ENCODE measurements at places on chromosomes 3 and 15.

DNA sequence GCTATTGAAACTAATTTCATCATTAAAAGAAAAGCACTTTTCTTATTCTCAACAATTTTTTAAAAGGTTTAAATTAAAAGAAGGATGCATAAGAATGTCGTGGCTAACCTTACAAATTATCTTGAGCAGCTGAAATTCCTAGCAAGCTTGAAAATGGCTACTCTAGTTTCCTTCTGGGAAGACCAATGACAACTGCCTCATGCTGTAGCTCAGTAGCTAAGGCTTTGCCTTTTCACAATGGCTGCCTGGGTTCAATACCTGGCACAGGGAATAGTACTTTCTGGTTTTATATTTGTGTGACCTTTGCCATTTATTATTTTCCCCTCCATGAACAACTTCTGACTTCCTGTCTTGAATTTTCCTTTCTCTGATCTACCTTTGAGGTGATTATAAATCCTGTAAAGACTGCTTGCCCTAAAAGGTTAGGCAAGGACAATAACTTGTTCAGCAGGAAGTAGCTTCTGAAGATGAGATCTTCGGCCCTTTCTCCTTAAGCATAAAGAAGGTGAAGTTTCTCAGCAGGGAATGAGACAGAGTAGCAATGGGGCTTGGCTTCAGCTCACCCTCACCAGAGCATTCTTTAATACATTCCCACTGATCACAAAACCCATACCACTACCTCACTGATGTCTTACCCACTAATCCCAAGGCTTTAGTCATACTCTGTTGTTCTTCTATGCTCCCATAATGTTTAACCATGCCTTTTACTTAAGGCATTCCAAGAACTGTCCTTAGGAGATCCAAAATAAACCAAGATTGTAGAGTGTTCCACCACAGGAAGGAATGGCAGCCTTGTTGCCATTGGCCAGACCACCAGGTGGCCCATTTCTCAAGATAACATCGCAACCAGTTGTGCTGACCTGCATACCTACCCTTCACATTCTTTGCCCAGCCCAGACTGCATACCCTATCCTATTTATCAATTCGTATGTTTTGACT, 276.8 kb downstream of the ULK4 start:
- DNase-seq, result no peak

- no peak for DNase-seq
These were observed 35.3 kb downstream of the ABHD17C start for GRCh38 chr15:80730387-80730786.

DNA sequence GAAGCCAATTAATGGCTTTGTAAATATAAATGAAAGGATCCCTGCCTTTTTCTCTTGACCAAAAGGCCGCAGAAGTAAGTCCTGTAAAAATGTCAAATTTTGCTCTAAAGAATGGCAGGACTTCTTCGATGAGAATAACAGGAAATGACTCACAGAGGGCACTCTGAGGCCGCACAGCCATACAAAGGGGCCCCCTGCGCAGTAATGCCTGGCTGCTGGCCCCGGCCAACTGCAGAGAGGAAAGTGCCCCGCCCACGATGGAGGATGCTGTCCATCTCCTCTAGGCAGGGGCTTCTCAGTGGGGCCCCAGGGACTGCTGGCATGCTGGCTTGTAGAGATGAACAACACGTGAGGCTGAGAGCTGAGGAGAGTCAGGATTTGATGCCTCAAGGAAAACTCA, 18.1 kb upstream of the SCN10A start:
- peak; percentile 18 for DNase-seq

GRCh38 chr3:8650583-8651416, 6.2 kb upstream of the SSUH2 start:
- no peak for DNase-seq

DNA sequence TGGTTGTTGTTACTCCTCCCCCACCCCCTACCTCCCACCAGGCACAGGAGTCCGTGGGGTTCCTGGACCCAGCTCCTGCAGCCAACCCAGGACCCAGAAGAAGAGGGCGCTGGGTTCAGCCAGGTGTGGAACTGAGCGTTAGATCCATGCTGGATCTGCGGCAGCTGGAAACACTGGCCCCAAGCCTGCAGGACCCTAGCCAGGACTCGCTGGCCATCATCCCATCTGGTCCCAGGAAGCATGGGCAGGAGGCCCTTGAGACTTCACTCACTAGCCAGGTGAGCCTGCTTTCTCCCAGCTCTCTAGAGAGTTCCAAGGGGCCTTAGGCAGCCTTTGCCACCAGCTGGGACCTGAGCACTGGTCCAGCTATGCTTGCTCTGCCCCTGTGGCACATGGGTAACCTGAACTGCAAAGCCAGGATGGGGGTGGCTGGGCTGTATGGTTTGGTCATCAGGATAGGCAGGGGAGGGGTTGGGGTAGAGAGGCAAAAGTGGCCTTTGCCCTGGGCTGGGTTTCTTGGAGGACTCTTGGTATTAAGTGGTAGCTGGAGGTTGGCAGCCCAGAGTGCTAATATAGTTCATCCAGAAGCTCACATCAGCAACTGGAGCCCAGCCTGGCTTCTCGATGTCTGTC, 7.0 kb upstream of the JMJD7 start:
- no peak for DNase-seq

GRCh38 chr3:34683851-34684250, 885.4 kb downstream of the PDCD6IP start:
- DNase-seq, result no peak

DNA sequence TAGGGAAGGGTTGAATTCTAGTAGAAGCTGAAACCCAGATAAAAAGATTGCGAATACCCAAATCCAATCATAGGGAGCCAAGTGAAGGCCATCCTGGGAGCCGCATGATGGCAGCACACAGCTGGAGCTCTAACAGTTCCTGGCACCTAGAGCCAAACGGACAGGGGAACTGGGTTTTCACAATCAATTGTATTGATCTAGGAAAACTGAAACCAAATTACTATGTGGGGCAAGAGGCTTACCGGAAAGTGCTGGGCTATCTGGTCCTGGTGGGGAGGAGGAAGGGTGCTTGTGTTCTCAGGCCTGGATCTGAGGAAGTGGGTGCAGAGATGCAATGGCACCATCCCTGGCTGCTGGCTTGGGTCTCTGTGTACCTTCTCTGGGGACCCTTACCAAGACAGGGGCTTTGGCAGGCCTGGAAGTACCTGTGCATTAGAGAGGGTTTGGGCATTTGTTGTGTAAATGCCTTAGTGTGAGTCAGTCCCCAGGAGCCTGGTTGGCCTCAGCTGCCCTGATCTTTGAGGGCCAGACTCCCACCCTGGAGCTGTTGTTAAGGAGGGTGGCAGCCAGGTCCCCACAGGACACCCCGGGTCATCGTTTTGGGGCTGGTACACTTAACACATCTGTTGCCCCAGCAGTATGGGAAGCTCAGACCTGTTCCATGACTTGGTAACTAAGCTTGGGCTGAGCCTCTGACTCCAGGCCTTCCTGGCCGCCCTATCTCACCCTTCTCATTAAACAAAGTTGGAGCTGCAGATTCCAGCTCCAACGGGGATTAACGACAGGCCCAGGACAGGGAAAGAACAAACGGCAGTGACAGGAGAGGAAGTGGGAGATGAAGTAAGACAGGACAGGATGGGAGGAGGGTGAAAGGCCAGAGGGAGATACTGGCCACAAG, 8.9 kb upstream of the FURIN start:
- no peak for DNase-seq

GRCh38 chr15:59196416-59196815, 10.2 kb upstream of the LDHAL6B start:
- DNase-seq, result no peak

GRCh38 chr15:87082581-87082980, 1002.9 kb downstream of the AGBL1 start:
- DNase-seq, result no peak

- DNase-seq, result no peak
These were observed 60.8 kb downstream of the KAT2B start for GRCh38 chr3:20101041-20101440.

DNA sequence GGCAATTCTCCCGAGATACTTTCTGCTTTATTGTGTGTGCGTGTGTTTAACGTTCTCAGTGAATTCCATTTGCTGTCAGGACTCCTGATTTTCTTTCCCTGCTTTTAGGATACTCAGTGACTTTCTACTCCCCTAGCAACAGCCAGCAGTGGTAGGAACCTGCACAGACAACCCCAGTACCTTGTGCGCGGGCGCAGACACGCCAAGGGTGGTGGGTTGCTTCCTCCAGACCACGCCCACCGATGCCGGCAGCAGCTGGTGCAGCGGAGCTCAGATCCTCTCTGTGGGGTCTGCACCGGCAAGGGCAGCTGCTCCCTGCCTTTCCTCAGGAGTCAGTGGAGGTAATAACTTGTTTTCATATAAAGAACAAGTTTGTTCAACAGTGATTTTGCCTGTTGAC, 225.1 kb upstream of the NDN start:
- no peak for DNase-seq

GRCh38 chr15:62390791-62391640, 225.9 kb upstream of the C2CD4B start:
- peak; percentile 47 for DNase-seq

GRCh38 chr15:51706926-51707608, 25.8 kb downstream of the SCG3 start:
- no peak for DNase-seq

GRCh38 chr3:47057212-47057671, 77.8 kb downstream of the NBEAL2 start:
- DNase-seq, result no peak

- no peak for DNase-seq
These were observed 75.4 kb upstream of the PLXNA1 start for GRCh38 chr3:126907557-126907956.

DNA sequence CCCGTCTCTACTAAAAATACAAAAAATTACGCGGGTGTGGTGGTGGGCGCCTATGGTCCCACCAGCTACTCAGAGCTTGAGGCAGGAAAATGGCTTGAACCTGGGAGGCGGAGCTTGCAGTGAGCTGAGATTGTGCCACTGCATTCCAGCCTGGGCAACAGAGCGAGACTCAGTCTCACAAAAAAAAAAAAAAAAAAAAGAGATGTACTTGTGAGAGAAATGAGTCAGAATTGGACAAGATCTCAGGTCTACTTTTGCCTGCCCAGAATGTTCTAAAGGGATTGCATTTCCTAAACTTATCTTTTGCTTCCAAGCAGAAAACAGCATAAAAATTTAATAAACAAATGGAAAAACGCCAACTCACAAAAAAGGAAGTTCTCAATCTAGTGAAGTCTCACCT, 167.5 kb downstream of the NR2F2 start:
- no peak for DNase-seq

DNA sequence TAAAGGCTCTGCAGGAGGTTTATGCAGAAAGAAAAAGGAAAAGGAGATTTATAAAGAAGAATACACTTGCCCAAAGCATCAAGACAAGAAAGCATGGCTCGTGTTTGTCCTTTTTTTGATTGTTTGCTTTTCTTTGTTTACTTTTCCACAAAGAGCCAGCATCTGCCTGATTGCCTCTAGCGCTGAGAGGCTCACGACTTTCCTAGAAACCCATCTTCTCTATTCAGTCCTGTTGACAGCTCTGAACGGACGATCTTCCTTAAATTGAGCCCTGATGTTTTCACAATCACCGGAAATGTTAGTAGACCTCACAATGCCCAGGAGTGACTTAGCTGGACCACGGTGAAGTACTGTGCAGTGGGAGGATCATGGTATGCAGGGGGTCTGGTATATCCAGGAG, 12.4 kb downstream of the GP5 start:
- DNase-seq, result no peak

All from gastrocnemius medialis (tissue), 4 donors.